Activated CD4-positive, alpha-beta T cell treated with anti-CD3 and anti-CD28 coated beads, Interleukin-2, amount 50 U/mL, for 4 hours (primary cell): ENCODE measurements at places on chromosomes 4 and X.

DNA sequence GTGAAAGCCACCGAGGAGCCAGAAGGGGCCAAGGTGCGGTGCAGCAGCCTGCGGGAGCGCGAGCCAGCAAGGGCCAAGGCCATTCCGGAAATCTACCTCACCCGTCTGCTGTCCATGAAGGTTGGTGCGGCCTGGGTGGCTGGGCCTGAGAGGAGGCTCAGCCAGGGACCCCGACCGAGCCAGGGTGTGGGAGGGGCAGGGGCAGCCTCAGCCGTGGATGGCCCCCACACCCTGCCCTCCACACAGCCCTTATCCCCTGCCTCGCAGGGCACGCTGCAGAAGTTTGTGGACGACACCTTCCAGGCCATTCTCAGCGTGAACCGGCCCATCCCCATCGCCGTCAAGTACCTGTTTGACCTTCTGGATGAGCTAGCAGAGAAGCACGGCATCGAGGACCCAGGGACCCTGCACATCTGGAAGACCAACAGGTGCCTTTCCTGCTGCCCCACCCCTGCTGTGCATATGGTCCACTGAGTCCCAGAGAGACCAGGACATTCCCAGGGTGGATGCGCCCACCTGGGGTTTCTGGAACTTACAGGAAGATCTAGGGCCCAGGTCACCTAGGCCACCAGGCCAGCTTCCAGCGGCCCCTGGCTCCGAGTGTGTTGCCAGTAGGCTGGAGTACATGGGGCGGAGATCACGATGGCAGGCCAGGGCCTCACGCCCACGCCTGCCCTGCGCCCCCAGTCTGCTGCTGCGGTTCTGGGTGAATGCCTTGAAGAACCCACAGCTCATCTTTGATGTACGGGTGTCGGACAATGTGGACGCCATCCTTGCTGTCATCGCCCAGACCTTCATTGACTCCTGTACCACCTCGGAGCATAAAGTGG, 3.4 kb upstream of the SRPK3 start:
- no peak for DNase-seq

DNA sequence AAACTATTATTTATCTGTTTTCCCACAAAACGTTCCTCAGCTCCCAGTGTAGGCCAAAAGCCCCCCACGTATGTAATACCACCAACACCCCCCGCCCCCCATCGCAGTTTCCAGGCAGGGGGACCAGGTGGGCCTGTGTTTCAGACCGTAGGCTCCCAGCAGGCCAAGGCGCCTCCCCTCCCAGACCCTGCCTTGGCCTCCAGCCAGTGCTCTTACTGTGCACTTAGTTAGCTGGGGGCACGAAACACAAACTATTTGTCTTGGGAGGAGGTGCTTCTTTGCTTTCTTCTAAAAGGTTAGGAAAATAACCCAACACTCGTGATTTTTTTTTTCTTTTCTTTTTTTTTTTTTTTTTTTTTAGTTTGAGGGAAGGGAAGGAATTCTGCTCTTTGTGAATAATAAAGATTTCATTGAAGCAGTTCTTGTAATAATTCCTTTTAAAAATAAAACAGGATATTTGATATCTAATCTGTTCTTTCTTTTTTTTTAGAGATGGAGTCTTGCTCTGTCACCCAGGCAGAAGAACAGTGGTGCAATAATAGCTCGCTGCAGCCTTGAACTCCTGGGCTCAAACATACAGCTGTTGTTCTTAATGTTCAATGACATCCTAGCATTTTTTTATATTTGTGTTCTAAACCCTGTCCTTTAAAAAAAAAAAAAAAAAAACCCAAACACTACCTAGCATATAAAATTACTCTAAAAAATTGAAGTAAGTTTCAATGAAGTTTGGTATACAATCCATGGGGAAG, 83.0 kb upstream of the CLDN34 start:
- no peak for DNase-seq

GRCh38 chr4:165767671-165768070, 105.4 kb upstream of the TLL1 start:
- no peak for DNase-seq

DNA sequence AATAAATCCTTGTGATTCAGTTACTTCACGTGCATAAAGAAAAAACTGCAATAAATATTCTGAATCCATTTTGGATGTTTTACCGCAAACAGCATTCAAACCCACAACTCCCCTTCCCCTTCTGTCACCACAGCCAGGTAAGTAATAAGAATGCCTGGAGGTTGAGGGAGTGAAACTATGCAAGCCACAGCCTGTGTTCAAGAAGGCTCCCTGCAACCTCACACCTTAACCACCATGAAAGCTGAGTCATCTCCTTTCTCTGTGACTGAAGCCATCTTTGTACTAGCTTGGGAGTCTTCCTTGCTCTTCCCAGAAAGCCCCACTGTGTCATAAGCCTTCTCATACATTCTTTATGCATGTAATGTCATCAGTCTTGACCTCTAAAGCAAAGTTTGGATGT, 297.0 kb upstream of the PUDP start:
- DNase-seq = no peak

DNA sequence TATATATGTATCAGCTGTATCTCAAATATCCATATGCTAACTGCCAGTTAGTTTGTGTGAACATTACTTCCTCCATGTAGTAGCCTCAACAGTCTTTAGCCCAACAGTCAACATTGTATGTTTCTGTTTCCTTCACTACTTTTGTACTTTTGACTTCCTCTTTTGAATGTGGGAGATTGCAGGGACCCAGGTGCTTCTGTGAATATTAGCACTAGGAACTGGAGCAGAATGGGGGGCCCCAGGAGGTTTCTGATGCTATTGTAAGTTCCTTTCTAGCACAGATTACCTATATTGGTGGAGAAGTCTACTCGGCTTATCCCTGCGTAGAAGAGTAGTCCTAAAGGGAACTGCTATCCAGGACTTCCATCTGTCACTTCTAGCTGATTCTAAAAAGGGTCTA, 2.3 kb downstream of the PLAC8 start:
- DNase-seq = no peak

- no peak for DNase-seq
Measured at GRCh38 chr4:87982036-87982435, 6.5 kb downstream of the SPP1 start.

DNA sequence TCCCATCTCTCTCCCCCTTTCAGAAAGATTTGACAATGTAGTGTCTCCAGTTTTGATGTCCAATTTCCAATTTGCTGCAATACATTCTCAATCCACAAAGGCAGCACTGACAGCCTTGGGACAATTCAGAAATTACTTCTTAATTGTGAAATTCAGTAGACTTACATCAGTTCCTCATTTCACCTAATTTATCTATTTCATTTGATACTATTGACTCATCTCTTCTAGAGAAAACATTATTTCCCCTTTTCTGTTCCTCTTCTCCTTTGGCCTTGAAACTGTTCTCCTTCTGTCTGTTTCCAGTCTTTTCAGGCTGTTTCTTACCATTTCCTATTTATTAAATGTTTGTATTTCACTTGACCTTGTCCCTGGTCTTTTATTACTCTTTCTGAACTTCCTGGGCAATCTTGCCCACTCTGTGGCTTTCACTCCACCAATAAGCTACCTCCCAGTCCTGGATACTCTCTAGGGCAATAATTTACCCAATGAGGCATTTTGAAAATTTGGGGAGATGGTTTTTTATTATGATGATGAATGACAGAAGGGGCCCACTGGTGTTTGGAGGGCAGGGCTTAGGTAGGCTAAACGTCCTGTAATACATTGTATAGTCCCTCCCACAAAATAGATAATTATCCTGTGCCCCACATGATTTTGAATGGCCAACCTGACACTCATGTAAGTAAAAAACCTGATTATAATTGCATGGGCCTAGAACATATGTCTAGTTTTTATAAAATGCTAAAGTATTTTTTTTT, 498.0 kb upstream of the BOD1L1 start:
- no peak for DNase-seq

DNA sequence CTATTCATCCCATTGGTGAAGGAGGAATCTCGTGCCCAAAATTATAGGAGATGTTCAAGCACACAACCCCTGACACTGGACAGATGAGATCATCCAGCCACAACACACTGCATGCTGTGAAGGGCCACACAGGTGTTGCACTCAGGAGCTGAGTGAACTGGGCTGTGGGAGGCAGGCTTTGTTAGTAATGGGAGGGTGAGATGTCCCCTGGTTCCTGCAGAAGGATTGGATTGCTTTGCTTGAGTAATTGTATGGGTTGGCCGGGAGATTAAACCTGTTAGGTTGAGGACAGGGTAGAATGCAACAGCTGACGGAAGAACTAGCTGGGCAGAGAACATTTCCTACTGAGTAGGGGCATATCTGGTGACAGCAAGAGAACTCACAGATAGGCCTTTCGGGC, 152.2 kb downstream of the TACR3 start:
- no peak for DNase-seq

GRCh38 chr4:133137571-133137970, 11.5 kb upstream of the PCDH10 start:
- no peak for DNase-seq
